ENCODE measurements at places on chromosomes 1 and 21.

DNA sequence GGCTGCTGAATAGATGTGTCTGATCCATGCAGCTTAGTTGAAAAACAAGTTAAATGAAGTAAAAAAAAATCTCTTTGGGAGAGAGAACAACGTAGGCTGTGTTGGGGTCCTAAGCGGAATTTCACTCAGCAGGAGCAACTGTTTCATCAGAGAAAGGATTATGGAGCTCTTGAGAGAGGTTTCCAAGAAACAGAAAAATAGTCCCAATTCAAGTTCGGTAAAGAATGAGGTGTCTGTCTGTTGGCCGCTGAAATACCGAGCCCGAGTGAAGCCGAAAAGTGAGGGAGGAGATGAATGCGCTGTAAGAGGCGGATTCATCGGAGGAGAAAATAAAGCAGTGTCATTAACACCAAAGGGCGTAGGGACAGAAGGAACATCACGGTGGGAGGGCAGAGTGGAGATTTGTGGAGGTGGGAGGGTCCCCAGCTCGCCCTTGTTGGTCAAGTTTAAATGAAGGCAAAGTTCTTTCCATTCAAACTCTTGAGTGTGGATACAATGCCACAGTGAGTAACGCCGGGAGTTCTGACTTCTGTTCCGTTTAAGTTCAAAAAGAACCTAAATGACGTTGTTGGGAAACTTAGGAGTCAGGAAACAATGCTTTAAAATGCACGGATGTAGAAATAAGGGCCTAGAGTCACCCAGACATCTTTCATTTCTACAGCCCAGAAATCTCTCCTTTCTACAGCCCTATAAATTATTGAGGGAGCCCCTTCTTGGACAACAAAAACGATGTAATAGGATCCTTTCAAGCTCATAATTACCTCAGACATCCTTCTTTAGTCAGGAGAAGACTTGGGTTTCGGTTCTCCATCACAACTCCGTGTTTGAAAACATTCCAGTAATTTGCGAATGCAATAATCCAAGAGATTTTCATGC is 15.6 kb upstream of the SLC45A1 start:
- no peak for DNase-seq

- no peak for DNase-seq
These were observed 221.8 kb upstream of the JUN start for GRCh38 chr1:59005491-59006288.

DNA sequence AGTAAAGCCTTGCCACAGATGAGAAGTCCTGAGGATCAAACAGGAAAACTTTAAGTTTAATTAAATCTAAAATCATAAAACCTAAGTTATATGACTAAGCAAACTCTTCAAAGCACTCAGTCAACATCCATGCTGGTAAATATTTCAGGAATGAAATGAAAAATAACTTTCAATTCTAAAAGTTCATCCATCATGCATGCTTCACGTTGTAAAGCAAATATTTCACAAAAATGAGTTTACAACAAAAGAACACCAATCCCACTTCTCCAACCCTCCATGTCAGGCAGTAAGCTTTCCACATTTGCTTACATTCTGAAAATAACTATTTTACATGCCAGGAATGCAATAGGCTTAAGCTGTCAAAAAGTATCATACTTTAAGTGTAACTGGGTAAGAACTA is 16.8 kb downstream of the APP start:
- DNase-seq, result no peak

DNA sequence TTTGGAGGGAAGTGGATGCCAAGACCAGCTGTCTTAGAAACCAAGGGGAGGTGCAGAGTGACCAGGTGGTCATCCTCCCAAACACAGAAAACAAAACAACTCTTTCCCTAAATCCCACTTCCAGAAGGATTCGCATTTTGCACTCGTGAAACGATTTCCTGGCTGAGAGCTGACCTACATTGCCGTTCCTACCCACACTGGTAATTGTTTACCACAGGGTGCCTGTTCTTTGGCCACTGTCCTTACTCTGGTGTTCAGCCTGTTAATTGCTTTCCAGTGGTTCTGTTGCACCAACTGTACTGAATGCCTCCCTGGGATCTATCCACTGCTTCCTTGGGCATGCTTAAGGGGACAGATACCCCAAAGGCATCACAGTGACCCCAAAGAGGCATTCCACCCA is 23.2 kb upstream of the PLA2G2C start:
- no peak for DNase-seq

DNA sequence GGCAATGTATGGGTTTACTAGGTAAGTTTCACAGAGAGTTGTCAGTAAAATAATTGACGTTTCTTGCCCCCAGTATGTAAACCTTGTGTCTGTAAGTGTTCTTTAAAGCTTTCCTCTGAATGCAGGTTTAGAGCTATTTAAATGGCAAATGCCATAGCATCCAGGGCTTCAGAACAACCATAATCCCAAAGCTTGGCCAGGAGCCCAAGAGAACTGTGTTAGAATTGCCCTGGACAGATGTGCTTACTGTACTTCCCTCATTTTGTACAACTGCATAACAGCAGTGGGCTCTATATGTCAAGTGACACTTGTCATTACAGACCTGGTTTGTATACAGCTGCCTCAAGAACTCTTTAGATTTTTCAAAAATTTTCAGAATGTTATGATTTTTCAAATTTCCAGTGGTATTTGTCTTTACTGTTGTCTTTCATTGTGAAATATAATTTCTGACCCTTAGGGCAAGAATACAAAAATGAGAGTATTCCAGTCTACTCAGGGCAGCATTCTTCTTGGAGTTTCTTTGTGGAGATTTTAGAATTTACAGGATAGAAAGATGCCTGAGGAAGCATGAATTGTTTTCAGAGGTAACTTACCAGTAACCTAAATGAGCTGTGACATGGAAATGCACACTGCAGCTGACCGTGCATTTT is 136.9 kb upstream of the L1TD1 start:
- no peak for DNase-seq

DNA sequence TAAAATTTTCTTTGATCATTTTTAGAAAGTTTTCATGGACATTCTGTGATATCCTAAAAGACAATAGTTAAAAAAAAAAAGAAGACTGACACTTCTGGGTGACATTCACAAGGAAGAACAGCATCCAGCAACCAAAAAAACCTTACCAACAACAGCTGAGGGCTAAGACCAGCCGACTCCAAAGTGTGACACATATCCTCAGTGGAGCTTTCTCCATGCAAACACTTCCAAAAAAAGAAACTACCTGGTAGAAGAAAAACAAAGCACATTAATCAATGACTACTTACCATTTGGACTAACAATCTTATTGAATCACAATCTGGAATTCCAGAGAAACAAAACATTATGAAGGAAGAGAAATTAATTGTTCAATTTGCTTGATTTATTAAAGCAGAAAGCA is 88.2 kb downstream of the IARS2 start:
- no peak for DNase-seq

GRCh38 chr1:3787349-3787715 is 9.0 kb downstream of the LRRC47 start:
- no peak for DNase-seq

GRCh38 chr1:154578058-154578418 is 10.5 kb downstream of the CHRNB2 start:
- DNase-seq, result no peak

- no peak for DNase-seq
These were observed 2.7 kb upstream of the TIE1 start for GRCh38 chr1:43298055-43298454.

GRCh38 chr1:150564051-150564991 is 15.1 kb downstream of the MCL1 start:
- no peak for DNase-seq

- DNase-seq, result no peak
These were observed 137.8 kb downstream of the GREM2 start for GRCh38 chr1:240474133-240474614.

DNA sequence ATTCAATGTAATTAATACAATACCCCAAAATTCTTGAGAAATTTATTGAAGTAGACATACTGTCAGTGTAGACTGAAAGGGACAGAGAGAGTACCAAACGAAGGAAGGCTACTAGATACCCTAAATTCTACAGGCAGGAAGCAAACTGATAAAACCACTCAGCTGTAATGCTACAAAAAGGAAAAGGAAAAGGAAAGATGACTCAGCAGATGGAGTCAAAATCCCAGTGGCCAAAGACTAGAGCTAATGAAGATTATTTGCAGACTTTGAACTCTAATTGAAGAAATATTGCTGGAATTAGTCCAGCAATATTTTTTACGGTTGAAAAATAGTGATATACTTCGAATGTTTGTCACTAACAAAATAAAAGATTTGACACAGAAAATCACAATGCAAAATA is 671.9 kb downstream of the BRINP3 start:
- no peak for DNase-seq

DNA sequence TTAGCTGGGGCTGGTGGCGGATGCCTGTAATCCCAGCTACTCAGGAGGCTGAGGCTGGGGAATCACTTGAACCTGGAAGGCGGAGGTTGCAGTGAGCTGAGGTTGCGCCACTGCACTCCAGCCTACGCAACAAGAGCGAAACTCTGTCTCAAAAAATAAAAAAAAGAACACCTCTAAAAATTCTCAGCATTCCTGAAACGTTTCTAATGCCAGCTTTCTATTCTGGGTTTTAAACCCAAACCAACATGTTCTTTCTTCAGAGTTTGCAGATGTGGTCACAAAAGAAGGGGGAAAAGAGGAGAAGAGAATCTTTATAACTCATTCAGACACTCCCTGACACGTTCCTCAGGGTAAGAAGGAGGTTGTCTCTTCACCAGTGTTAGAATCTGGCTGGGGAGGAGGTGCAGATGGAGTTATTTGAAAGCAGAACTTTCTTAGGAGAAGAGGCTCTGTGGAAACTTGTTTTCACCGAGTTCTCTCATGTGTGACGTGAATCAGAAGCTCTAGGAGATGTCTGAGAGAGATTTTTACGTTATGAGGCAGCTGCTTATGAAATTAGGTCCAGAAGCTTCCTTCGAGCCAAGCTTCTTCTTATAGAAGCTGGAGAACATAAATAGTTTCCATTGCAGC is 17.8 kb upstream of the CNR2 start:
- DNase-seq, result no peak

- no peak for DNase-seq
These were observed 7.4 kb downstream of the KYAT3 start for GRCh38 chr1:88985032-88985431.

All from Kasumi-1 (cell line).